ENCODE measurements at places on chromosomes 5 and 9.

- DNase-seq: no peak
Observed at GRCh38 chr5:113450929-113451328, 16.1 kb upstream of the TSSK1B start.

DNA sequence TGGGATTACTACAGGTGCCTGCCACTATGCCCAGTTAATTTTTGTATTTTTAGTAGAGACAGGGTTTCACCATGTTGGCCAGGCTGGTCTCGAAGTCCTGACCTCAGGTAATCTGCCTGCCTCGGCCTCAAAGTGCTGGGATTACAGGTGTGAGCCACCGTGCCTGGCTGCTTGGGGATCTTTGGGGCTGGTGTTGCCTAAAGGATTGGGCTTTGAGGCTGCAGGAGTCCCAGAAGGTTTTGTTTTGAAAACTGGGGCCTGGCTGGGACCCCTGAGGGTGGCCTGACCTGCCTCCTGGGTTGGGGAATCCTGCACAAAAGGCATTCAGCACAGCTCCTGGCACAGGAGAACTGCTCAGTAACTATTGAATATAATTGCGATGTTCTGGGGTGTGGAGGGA, 25.1 kb upstream of the SHB start:
- DNase-seq: no peak

- DNase-seq: no peak
Observed at GRCh38 chr9:34957492-34958410, at the start of gene PHF24. Gene PHF24 (plus strand): TSS chr9:34958285. CDS start chr9:34971299, 13,014 bp downstream.

DNA sequence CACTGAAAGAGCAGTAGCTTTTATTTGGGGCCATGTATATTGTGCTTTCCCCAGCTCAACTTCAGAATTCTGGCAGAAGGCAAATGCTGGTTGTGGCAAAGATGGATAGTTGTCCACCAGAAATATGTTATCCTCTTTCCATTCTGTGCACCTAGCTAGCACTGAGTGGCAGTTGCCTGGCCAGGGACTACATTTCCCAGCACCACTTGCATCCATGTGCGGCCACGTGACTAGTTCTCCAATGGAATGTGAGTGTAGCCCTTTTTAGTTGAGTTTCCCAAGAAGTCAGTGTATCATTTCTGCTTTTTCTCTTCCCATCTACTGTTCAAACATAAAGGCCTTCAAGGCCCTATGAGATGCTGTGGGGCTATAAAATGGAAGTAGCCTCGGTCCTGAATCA, 354.0 kb upstream of the CLINT1 start:
- DNase-seq: no peak

DNA sequence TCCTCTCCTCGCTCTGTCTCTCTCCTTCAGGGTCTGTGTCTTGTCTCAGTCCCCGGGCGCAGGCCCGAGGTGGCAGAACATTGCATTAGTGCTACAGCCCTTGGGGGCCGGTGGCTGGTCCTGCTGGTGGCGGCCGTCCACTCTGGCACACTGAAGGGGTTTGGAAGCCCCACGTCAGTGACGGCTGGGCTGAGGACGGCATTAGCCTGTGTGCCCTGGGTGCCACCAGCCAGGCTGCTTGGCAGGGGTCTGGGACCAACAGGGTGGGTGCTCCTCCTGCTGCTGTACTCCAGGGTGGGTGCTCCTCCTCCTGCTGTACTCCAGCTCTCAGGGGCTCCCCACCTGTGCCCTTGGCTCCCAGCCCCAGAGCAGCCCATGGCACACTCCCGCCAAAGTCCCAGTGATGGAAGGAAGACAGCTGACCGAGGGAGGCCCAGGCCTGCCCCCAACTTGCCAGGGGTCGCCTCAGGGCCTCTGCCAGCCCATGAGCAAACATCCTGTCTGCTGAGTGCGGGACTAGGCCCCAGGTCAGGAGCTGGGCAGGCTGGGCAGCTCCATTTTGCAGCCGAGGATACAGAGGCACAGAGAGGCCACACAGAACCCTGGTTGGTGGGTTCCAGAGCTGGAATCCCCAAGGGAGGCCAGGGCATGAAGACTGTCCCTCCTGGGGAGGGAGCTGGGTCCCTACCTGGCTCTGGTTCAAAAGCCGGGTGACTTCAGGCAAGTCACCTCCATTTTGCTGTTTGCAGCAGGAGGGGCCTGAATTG, 27.3 kb downstream of the SARDH start:
- DNase-seq: no peak

DNA sequence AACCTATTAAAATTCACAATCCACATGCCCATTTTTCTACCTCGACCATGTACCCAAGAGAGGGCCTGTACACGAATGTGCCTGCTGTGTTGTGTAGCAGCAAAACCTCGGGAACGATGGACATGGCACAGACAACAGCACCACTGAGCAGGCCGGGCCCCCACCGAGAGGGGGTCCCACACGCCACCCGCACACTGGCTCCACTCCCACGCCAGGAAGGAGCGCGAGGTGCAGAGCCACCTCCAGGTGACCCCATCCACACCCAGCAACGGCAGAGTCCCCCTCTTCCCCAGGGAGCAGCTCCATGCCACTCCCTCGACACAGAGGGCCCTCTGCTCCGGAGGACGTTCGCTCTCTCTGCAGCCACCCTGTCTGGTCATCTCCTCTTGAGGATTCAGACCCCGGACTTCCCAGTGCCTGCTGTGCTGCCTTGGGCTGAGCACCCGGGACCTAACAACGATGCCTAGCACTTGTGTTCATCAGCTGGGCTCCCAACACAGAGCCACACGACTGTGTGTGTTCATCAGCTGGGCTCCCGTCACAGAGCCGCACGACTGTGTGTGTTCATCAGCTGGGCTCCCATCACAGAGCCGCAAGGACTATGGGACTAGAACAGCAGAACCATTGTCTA, 25.3 kb upstream of the ADAMTS2 start:
- no peak for DNase-seq

DNA sequence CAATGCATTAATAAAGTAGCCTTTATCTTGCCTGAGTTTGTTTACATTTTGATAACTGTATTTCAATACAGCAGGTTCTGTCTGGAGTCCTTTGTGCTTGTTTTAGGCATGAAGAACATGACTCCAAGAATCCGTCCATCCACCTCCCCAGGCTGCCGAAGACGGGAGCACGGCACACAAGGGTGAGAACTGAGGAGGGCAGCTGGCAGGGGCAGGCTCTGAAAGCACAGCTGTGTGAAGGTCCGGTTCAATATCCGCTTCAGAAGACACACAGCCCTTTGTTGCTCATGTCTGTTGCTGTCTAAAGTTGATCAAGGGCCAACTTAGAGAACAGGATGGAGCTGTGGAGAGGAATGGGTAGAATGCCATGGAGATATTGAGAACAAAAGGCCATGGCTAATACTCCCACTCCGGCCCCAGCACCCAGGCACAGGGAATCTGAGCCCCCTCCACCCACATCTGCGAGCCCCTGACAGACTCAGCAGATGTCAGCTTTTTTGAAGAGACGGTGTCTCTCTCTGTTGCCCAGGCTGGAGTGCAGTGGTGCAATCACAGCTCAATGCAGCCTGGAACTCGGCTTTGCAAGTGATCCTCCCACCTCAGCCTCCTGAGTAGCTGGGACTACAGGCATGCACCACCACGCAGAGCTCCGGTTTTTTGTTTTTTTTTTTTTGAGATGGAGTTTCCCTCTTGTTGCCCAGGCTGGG, 58.5 kb upstream of the GNE start:
- DNase-seq: no peak
